ENCODE measurements at places on chromosomes 7 and 10. TPM values are rescaled to one million over a fixed set of nuclear protein-coding genes. Genes with fewer than 3 reads are reported as not detected.
A peak's percentile ranks its signal among the peaks of the same experiment; 100 is the strongest.

DNA sequence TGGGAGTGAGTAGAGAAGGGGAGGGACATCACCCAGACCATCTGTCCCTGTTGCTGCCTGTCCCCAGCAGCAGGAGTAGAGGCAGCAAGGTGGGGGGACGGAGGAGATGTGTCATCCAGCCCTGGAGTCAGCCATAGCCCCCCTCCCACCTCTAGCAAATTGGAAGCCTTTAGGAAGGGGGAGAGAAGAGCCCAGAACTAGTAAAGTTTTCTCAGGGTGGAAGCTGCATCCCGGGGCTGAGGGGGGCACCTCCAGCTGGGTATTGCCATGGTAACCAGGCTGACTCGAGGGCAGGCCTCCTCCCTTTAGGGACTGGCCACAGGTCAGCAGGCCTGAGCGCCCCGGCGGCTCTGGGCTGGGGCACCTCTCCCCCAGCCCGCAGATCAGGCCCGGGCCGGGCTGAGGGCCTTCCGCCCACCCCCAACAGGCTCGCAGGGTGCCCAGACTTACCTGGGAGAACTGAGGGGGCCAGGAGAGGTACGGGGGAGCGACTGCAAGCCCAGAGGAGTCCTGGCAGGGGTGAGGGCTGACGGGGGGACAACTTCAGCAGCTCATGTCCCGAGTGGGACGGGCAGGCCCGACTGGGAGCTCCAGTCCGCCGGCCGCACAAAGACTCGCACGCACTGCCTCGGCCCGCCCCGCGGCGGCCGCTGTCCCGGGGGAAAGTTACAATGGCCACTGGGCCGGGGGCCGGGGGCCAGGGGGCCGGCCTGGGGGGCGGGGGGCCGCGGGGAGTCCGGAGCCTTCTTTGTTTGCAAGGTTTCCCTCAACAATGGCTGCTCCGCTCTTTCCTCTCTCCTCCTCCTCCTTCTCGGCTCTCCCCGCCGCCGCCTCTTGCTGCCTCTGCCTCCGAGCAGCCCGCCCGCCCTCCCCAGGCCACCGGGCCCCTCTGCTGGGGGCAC lies 6.0 kb downstream of the LDB1 start:
- H3K36me3 ChIP-seq: peaks cover 25% of the 10 kb centered on the region
- peaks cover 63% of the 10 kb centered on the region for H3K4me1 ChIP-seq
- H3K27ac ChIP-seq: peak overlapping the region; percentile 28

RELN gene
- 0.89 TPM for total RNA-seq

DNA sequence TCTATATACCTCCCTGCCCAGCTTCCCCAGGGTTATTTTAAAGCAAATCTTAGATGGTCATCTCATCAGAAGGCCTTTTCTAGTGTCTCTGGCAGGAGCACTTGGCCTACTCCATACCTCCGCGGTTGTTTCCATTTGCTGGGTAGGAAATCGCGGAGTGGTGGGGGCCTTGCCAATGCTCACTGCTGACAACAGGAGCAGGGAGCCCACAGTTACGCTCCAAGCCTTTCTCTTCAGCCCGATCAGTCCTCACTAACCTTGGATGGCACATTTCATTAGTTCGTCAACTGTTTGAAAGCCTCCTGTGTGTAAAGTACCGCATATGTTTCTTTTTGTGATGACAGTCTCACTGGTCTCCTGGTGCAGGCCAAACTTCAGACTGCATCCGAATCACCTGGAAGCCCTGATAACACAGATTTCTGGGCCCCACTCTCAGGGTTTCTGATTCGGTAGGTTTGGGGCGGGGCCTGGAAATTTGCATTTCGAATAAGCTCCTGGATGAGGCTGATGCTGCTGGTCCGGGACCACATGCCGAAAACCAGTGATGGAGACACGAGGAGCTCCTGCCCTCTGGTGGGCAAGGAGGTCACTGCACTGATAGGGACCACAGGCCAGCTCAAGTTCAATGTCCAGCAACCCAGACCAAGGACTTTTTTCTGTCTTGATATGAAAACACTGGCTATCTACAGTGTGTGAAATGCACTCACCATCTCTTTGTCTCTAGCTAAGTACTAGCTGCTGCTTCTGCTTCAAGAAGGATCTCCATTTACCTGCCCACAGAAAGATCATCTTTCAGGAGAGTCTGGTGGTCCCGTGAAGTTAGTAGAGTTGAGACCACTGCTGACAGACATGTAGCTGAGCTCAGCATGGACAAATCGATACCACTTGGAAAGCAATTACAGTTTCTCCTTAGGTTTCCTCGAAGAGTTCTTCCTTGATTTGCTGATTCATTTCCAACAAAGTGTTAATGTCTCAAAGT lies 14.0 kb downstream of the LRGUK start:
- H3K36me3 ChIP-seq: no peaks in the 10 kb centered on the region
- H3K27ac ChIP-seq: no peak overlapping the region
- peaks cover 5% of the 10 kb centered on the region for H3K4me1 ChIP-seq
- peak; percentile 70 for DNase-seq

SLC35G1 gene
- total RNA-seq: 7.4 TPM

- peaks cover 14% of the 10 kb centered on the region for H3K27me3 ChIP-seq
- no peak overlapping the region for H3K4me3 ChIP-seq
- no peak for DNase-seq
- H3K36me3 ChIP-seq: no peaks in the 10 kb centered on the region
- H3K4me1 ChIP-seq: peaks cover 21% of the 10 kb centered on the region
Observed at GRCh38 chr7:128168667-128169210, 72.3 kb upstream of the LEP start.

DNA sequence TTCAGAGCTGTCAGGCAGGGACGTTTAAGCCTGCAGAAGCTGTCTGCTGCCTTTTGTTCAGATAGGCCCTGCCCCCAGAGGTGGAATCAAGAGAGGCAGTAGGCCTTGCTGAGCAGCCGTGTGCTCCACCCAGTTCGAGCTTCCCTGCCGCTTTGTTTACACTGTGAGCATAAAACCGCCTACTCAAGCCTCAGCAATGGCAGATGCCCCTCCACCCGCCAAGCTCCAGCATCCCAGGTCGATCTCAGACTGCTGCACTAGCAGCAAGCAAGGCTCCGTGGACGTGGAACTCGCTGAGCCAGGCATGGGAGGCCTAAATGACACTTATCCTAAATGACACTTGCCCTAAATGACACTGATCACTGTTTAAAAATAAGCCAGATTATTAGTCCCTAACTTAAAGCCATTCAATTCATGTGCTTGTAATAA lies 6.8 kb upstream of the ASB15 start:
- no peak overlapping the region for H3K27ac ChIP-seq
- H3K36me3 ChIP-seq: no peaks in the 10 kb centered on the region
- no peaks in the 10 kb centered on the region for H3K4me1 ChIP-seq

TFEC gene
- 28.4 TPM for total RNA-seq

- no peaks in the 10 kb centered on the region for H3K36me3 ChIP-seq
- no peak for DNase-seq
- no peak overlapping the region for H3K4me3 ChIP-seq
- H3K27me3 ChIP-seq: no peaks in the 10 kb centered on the region
Observed at GRCh38 chr7:85980740-85981139, 663.0 kb upstream of the GRM3 start.

DNA sequence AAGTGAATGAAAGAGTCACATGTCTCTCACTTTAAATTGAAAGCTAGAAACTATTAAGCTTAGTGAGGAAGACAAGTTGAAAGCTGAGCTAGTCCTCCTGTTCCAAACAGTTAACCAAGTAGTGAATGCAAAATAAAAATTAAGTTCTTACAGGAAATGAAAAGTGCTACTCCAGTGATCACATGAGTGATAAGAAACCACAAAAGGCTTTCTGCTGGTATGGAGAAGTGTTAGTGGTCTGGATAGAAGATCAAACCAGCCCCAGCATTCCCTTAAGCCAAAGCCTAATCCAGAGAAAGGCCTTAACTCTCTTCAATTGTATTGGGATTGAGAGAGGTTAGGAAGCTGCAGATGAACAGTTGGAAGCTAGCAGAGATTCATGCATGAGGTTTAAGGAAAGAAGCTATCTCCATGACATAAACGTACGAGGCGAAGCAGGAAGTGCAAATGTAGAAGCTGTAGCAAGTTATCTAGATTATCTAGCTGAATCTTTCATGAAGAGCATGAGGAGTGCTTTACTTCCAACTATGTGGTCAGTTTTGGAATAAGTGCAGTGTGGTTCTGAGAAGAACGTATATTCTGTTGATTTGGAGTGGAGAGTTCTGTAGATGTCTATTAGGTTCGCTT lies 261.6 kb downstream of the MDFIC start:
- no peak overlapping the region for H3K4me3 ChIP-seq
- no peaks in the 10 kb centered on the region for H3K36me3 ChIP-seq
- H3K27me3 ChIP-seq: no peaks in the 10 kb centered on the region
- H3K27ac ChIP-seq: no peak overlapping the region
- H3K4me1 ChIP-seq: no peaks in the 10 kb centered on the region

VSTM4 gene
- 2.9 TPM for total RNA-seq

GRCh38 chr7:16978358-16979244 lies 96.8 kb upstream of the AGR3 start:
- H3K4me3 ChIP-seq: no peak overlapping the region
- peak overlapping the region; percentile 39 for H3K27ac ChIP-seq
- H3K36me3 ChIP-seq: no peaks in the 10 kb centered on the region
- no peak for DNase-seq
- H3K4me1 ChIP-seq: peaks cover 39% of the 10 kb centered on the region

PNLIP gene
- not detected for total RNA-seq

LIPF gene
- 13,906 TPM for total RNA-seq

DNA sequence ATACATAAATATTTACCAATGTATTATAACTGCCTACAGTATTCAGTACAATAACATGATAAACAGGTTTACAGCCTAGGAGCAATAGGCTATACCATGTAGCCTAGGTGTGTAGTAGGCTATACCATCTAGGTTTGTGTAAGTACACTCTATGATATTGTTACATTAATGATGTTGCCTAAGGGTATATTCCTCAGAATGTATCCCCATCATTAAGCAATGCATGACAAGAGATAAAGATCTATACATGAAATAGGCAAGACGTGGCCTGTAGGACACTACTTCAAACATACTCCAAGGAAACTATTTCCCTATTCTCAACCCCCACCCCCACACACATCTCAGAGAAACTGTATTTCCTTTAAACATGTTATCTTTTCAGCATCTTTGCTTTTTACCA lies 15.3 kb upstream of the ADAM22 start:
- no peaks in the 10 kb centered on the region for H3K36me3 ChIP-seq
- H3K4me1 ChIP-seq: no peaks in the 10 kb centered on the region
- no peaks in the 10 kb centered on the region for H3K27me3 ChIP-seq
- H3K4me3 ChIP-seq: no peak overlapping the region

JAKMIP3 gene
- 0.45 TPM for total RNA-seq

DNA sequence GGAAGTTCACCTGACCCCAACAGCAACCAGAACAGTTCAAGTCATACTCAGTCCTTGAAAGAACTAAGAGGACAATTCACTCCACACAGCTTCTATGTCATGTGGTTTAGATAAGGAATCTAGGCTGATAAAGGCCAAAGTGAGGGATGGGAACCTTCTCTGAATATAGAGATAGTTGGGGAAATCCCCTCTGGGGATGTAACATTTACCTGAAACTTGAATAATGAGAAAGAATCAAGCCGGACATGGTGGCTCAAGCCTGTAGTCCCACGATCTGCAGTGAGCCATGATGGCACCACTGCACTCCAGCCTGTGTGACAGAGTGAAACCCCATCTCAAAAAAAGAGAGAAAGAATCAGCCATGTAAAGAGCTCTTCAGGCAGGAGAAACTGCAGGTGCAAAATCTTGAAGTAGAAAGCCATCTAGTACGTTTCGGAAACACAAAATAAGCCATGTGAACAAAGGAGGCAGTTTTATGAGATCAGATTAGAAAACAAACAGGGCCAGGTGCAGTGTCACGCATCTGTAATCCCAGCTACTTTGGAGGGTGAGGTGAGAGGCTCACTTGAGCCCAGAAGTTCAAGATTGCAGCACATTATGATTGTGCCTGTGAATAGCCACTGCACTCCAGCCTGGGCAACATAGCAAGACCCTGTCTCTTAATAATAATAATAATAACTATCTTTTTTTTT lies 4.5 kb upstream of the DNMBP start:
- no peaks in the 10 kb centered on the region for H3K27me3 ChIP-seq
- no peaks in the 10 kb centered on the region for H3K36me3 ChIP-seq
- no peak overlapping the region for H3K27ac ChIP-seq
- H3K4me3 ChIP-seq: no peak overlapping the region

ACHE gene
- 2.4 TPM for total RNA-seq

GRCh38 chr10:45452743-45453452 lies 78.9 kb downstream of the ALOX5 start:
- DNase-seq: no peak
- H3K27ac ChIP-seq: no peak overlapping the region
- no peaks in the 10 kb centered on the region for H3K4me1 ChIP-seq
- no peaks in the 10 kb centered on the region for H3K27me3 ChIP-seq
- H3K4me3 ChIP-seq: no peak overlapping the region

GRCh38 chr10:49139846-49140195 lies 6.0 kb upstream of the FAM170B start:
- H3K27ac ChIP-seq: peak overlapping the region; percentile 14
- H3K4me3 ChIP-seq: no peak overlapping the region
- H3K4me1 ChIP-seq: no peaks in the 10 kb centered on the region
- no peaks in the 10 kb centered on the region for H3K27me3 ChIP-seq

DNA sequence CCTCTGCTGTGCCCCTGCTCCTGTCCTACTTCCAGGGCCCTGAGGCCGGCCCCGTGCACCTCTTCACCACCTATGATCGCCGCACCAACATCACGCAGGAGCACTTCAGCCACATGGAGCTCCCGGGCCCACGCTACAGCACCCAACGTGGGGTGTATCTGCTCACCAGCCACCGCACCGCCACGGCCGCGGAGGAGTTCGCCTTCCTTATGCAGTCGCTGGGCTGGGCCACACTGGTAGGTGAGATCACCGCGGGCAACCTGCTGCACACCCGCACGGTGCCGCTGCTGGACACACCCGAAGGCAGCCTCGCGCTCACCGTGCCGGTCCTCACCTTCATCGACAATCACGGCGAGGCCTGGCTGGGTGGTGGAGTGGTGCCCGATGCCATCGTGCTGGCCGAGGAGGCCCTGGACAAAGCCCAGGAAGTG lies 1.8 kb downstream of the RBP3 start:
- no peak for DNase-seq
- no peak overlapping the region for H3K27ac ChIP-seq
- H3K4me1 ChIP-seq: no peaks in the 10 kb centered on the region
- no peak overlapping the region for H3K4me3 ChIP-seq
- no peaks in the 10 kb centered on the region for H3K36me3 ChIP-seq
- H3K27me3 ChIP-seq: no peaks in the 10 kb centered on the region

MRPL43 gene
- 29.9 TPM for total RNA-seq

DNA sequence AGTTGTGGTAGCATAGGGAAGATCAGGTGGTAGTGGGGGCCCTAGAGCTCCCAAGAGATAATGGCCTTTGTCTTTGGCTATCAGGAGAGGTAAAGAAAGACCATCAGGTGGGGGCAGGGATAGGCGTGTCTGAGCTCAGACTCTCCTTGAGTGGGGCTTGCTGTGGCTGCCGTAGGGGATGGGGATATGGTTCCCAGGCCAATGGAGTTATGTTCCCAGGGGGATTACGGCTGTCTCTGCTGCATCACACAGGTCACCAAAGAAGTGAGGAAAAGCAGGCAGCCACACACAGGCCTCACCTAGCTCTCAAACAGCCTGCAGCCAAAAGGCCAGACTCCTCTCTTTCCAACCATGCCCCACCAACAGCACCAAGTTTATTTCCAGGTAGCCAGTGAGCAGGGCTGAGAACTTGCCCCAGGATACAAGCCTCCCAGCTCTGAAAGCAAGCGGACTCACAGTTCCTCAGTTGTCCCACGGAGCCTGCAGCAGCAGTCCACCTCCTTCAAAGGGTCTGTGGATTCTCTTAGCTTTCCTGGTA lies 37.6 kb upstream of the C1QL3 start:
- no peaks in the 10 kb centered on the region for H3K36me3 ChIP-seq
- H3K27me3 ChIP-seq: no peaks in the 10 kb centered on the region
- H3K4me1 ChIP-seq: no peaks in the 10 kb centered on the region
